ENCODE measurements at places on chromosomes 5 and 9.

DNA sequence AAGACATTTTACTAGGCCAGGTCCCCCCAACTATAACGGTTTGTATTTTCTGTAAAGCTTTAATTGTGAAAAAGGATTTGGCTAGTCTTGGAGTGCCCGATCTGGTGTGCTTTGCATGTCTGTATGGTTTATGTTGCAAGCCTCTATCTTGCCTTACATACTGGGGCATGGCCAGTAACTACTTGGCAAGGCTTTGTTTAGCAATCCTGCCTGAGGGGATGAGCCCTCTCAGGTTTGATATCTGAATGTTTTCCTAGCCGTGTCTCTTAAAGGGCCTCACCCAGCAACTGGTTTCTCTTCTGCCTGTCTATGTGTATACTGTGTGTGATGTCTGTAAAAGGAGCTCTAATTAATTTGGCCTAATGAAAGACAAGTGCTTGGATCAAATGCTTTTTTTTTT is 61.3 kb upstream of the SPINK5 start:
- DNase-seq, result no peak

GRCh38 chr5:120678279-120678678 is 214.2 kb downstream of the PRR16 start:
- no peak for DNase-seq

- no peak for DNase-seq
These were observed 41.5 kb downstream of the KCNIP1 start for GRCh38 chr5:170545313-170545712.

DNA sequence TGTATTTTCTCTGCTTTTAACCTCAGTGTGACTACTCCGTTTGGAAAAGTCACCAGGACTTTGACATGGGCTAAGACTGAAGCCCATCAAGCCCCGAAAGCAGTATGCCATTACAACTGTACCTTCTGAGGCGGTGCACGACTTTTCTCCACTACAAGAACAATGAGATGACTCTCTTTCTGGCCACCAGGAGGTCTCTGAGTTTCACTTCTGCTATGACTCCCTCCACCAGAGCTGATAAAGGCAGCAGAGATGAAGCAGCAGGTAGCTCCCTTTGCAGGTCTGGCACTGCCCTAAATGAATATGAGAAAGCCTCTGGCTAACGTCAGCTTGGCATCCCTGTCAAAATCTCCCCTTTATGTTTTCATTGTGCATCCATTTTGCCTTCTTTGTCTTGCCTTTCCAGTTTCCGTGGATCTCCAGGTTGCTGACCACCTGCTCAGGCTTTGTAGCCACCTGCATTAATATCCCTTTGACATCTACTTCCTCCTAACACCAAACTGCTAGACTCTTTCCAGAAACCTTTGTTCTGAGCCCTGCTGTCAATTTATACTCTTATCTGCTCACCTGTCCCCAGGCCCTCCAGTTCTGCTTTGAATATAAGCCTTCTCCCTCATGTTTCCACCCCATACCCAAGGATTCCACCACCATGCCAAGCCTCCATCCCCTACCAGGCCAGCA is 221.7 kb downstream of the ZNF608 start:
- no peak for DNase-seq

GRCh38 chr9:23412046-23412445 is 414.0 kb downstream of the ELAVL2 start:
- DNase-seq, result no peak

DNA sequence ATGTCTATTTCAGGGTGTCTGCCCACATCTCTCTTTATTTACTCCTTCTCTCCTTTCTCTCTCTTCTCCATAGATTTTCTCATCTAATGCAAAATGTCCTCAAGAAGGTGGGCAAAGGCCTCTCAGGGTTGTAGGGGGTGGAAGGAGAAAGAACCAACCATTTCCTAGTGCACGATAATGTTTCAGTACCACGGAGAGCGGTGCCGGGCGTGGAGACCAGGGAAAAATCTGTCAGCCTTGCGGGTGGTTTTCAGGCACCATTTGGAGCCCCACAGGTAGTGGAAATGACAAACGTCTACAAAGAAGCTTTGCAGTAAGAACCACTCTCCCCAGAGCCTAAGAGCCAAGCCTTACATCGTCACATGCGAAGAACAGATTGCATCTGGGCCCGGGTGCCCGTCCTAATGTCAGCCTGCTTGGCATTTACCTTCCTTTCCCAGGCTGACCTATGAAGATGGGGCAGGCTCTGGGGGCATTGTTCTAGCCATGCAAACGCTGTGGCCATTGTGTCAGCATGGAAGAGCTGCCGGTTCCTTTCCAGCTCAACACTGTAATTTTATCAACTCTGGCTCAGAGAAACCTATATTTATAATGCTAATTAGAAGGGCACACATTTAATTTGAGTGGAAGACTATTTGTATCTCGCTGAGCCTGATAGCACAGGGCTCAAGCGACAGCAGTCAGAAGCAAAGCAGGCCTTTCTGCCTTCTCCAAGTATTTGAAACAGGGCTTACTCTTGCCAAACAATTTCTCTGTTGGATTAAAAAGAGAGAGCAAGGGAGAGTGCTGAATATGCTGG is 430.1 kb upstream of the WWC1 start:
- DNase-seq, result no peak

GRCh38 chr5:14238272-14238671 is 95.1 kb downstream of the TRIO start:
- no peak for DNase-seq

DNA sequence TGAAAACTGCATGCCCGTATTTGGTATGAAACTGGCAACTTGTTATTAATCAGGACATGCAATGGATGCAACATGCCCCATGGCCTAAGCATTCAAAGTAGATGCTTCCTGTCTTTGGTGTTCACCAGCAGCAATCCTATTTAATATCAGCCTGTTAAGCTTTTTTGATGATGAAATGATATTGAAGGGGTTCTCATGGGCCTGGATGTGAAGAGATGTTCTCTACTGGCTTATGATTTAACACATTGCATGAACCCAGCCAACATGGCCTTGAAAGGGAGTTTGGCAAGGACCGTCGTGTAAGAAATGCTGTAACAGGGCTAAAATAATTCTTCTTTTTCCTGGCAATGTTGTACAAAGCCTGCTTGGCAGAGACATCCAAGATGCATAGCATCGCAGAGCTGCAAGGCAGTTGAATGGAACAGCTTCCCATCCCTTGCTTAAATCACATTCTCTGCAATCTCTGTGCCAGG is 111.2 kb downstream of the SMARCA2 start:
- no peak for DNase-seq

- no peak for DNase-seq
These were observed 122.3 kb downstream of the SEMA5A start for GRCh38 chr5:9423571-9423970.

- DNase-seq, result no peak
These were observed 353.7 kb downstream of the ARL15 start for GRCh38 chr5:53956632-53957031.

DNA sequence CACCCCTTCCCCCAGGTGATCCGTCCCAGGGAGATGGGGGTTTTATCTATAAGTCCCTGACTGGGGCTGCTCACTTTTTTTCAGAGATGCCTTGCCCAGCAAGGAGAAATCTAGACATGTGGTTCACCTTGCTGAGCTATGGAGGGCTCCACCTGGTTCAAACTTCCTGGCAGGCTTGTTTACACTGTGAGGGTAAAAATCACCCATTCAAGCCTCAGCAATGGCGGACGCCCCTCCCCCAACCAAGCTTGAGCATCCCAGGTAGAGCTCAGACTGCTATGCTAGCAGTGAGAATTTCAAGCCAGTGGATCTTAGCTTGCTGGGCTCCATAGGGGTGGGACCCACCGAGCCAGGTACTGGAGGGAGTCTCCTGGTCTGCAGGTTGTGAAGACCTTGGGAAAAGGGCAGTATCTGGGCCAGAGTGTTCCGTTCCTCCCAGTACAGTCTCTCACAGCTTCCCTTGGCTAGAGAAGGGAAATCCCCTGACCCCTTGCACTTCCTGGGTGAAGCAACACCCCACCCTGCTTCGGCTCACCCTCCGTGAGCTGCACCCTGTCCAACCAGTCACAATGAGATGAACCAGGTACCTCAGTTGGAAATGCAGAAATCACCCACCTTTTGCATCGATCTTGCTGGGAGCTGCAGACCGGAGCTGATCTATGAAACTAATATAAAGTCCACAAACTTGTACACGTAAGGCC is 231.7 kb downstream of the CTNND2 start:
- DNase-seq, result no peak

All from activated CD4-positive, alpha-beta T cell treated with anti-CD3 and anti-CD28 coated beads for 1 hour (primary cell).